ENCODE measurements at places on chromosomes 16 and 17.

GRCh38 chr17:72931163-72931562, 161.3 kb downstream of the SLC39A11 start:
- DNase-seq: no peak

GRCh38 chr17:46817151-46817900, 1.2 kb downstream of the WNT3 start:
- DNase-seq: no peak

- DNase-seq: no peak
Measured at GRCh38 chr16:72043058-72043457, 11.2 kb upstream of the HP start.

- no peak for DNase-seq
Measured at GRCh38 chr16:77262971-77263370, 63.8 kb downstream of the SYCE1L start.

DNA sequence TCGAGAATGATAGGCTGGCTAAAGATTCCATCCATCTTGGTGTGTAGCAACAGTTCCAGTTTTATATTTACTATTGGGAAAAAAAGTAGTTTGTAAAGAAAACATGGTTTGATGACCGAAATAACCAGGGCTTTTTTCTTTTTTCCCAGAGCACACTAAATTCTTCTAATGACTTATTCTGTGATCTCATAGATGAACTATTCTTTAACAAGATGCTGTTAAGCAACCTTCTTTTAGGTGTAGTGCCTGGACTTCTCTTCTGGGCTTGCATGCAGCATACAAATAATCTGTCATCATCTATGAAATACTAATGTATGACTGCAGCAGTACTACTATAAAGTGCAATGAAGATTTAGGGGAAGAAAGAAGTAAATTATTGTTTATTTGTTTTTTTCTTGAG, 11.0 kb upstream of the CAPNS2 start:
- DNase-seq: no peak

DNA sequence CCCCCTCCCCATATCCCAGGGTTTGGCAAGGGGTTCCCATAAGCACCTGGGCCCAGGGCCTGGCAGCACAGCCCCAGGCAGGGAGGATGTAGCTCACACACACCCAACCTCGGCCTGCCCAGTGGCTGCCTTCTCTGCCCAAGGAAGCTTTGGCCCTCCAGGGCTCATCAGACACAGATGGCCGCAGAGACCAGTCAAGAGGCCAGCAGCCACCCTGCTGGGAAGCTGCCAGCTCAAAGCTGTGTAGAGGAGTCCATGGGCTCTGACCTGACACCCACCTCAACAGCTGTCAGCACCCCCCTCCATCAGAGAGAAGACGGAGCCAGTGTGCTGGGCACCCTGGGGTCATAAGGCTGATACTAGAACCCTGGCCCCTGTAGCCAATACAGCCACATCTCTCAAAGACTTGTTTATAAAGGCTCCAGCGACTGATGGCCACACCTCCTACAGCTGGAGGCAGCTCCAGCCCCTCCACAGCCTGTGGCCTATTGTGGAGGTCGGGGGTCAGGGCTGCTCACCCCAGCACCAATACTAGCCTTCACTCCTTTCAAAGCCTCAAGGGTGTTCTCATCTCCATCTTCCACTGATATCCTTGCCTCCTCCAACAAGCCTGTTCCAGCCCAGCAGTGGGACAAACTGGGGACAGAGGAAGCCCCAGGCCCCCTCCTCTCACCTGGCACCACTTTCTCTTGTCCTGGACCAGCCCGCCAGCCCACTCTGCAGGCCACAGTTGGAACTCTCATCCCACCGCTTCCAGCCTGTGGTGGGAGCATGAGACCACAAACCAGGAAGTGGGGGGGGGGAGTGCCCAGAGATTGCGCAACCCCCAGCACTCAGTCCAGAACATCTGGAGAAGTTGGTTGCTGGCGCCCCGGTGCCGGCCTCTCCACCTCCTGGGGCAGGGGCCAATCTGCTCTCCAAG, 2.2 kb upstream of the MPG start:
- DNase-seq: no peak

DNA sequence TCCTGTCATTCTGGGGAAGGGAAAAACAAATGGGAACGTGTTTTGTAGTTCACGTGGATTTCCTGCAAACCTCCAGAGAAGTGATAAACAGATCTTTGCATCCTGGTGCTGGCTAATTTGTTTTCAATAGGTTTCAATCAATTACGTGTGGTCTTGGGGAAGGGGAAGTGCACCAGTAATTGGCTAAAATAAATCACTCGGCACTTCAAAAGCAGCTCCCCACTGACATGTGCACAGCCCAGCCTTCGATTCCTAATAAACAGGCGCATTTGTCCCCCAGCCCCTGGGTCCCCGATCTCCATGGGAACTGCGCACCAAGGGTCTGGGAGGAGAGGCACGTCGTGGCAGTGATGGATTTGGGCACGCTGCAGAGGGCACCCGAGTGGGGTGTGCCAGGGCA, 112.9 kb upstream of the GSE1 start:
- DNase-seq: no peak

DNA sequence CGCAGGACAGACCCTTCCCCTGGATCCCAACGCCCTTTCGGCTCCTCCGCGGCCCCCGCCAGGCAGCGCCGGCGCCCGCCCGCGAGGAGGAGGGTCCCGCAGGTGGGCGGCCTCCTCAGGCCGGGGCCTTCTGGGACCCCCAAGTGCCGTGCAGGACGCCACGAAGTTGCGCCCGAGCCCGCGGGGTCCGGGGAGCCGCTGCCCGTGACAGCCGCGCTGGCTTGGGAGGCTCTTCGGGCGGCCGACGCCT, 504 bp downstream of the ERN1 start:
- no peak for DNase-seq
